T-cell (primary cell): ENCODE measurements at places on chromosomes 11 and 22.

DNA sequence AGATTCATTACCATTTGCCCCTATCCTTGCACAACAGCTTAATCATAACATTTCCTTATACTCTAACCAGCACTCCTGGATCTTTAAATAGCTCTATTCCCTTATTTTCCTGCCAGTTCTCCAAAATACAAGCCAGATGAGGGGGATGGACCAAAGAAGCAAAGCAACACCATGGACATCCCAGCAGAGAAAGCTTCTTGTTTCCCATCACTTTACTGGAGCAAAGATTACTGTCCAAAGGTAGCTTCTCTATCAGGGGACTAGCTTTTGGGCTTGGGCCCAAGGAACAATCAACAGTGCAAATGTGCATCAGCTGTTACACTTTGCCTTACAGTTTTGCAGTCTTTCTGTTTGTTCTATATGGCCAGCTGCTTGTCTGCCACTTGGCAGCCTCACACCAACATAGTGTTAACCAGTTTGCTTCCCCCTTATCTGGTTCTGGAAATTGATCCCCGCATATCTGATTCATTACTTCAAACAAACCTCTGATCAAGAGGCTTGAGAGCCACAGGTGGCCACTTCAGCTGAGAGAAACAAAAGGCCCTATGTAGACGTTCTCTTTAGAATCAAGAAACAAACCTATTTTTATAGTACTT lies 814.3 kb downstream of the METTL15 start:
- DNase-seq = no peak

DNA sequence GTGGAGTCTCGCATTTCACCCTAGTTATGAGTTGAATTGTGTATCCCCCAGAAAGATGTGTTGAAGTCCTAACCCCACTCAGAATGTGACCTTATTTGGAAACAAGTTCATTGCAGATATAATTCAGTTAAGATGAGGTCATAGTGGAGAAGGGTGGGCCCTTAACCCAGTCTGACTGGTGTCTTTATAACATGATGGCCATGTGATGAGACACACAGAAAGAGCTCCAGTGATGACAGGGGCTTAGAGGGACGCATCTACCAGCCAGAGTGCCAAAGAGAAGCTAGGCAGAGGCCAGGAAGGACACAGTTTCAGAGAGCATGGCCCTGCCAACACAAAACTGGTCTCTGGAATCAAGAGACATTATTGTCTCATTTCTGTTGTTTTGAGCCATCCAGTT lies 50.3 kb downstream of the LARGE1 start:
- DNase-seq = no peak

- no peak for DNase-seq
Observed at GRCh38 chr22:38016182-38017151, 32.1 kb upstream of the SOX10 start.

GRCh38 chr22:28047740-28048139 lies 128.7 kb upstream of the PITPNB start:
- no peak for DNase-seq

DNA sequence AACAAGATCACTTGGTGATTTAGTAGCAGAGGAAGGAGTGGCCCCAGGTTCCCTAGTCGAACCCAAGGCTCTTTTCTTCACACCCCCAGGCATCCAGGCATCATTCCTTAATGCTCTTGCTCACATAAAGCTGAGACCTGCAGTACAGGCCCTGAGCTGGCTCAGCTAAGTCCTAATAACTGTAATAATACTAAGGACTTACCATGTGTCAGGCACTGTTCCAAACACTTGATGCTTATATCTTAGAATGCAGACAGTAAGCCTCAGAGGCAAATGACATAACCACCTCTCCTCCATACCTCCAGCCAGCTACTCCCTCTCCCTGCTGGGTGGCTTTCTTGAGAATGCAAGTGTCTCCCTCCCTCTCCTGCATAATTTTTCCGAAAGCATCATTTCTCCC lies 33.2 kb downstream of the ANKK1 start:
- no peak for DNase-seq
